Dermis blood vessel endothelial cell (primary cell): ENCODE measurements at places on chromosomes 6 and 20. TPM values are rescaled to one million over a fixed set of nuclear protein-coding genes. Genes with fewer than 3 reads are reported as not detected.

- DNase-seq = no peak
Observed at GRCh38 chr20:10557685-10558084, 116.1 kb downstream of the JAG1 start.

GRCh38 chr6:140485740-140486449, 1111.4 kb upstream of the CITED2 start:
- DNase-seq = peak; percentile 60

GRCh38 chr6:4178737-4179333, 43.5 kb upstream of the ECI2 start:
- no peak for DNase-seq

GRCh38 chr6:123888771-123889513, 85.3 kb downstream of the NKAIN2 start:
- no peak for DNase-seq

DNA sequence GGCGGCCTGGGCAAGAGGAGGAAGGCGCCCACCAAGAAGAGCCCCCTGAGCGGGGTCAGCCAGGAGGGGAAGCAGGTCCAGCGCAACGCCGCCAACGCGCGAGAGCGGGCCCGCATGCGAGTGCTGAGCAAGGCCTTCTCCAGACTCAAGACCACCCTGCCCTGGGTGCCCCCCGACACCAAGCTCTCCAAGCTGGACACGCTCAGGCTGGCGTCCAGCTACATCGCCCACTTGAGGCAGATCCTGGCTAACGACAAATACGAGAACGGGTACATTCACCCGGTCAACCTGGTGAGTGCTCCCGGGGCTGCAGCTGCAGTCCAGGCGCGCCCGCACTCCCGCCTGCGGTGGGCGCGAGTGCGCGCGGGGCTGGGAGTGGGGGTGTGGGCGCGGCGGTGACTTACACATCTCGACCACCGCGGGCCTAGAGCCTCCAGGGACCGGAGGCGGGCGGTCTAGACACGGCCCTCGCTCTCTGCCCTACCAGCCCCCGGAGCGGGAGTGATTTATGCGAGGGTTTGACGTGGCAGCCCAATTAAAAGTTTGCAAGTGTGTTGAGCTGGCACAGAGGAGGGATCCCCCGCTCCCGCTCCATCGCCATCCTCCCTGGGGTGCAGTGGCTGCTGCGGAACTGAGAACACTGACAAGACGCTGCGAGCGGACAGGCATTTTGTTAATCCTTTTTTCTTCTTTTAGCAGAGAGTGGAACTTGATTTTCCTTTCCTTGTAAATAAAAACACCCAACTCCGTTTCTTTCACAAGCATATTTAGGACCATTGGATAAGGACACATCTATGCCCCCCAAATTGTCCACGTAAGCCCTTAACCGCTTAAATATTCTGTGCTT, 867 bp downstream of the TCF21 start:
- no peak for DNase-seq

- DNase-seq = no peak
Observed at GRCh38 chr20:62292108-62292507, 10.7 kb upstream of the ADRM1 start.

GRCh38 chr6:39937686-39938333, 3.5 kb upstream of the MOCS1 start:
- no peak for DNase-seq

SPATS1 gene
- total RNA-seq = not detected in 2 replicates
